Stimulated activated CD8-positive, alpha-beta memory T cell treated with anti-CD3 and anti-CD28 coated beads, Interleukin-7, amount 100 ng/mL, for 1 hour (primary cell): ENCODE measurements at places on chromosomes 2 and 18.

- no peak for DNase-seq
Measured at GRCh38 chr2:190507135-190507534, 27.4 kb downstream of the NEMP2 start.

DNA sequence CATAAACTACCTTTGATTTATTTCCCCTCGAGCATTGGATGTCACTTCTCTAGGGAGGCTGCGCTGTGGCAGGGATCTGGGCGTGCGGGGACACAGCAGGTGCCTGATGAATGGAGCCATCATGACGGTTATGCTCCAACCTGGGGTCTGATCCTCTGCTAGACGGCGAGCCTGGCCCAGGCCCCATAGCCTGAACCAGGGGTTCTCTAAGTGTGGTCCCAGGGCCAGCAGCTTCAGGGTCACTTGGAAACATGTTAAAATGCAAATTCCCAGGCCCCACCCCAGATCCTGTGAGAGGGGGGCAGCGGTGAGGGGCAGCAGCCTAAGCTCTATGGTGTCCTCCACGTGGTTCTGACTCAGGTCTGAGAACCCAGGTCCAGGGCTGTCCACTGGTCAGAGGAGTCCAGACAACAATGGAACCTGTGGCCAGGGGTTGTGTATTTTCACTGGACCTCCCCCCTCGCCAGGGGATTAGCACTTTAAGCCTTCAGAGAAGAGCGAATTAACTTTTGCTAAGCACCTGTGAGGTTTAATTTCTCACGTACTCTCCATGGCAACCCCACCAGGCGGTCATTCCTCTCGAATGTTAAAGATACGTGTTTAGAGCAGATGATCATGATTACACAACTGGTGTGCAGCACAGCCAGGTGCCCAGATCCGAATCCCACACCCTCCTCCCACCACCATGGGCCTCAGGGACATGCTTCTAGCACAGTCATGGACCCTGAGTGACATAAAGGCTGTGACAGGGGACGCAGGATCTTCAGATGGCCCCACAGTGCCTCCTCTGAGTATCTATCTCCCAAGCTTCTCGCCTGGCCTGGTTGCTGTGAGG is 1.6 kb upstream of the ARHGEF4 start:
- no peak for DNase-seq

GRCh38 chr2:11154016-11154922 is 998 bp upstream of the SLC66A3 start:
- no peak for DNase-seq

- no peak for DNase-seq
Measured at GRCh38 chr2:6864231-6864754, 1.4 kb downstream of the CMPK2 start.

- DNase-seq: no peak
Measured at GRCh38 chr2:52717836-52718235, 1049.8 kb upstream of the CHAC2 start.

GRCh38 chr2:72080286-72081145 is 67.1 kb downstream of the CYP26B1 start:
- no peak for DNase-seq

DNA sequence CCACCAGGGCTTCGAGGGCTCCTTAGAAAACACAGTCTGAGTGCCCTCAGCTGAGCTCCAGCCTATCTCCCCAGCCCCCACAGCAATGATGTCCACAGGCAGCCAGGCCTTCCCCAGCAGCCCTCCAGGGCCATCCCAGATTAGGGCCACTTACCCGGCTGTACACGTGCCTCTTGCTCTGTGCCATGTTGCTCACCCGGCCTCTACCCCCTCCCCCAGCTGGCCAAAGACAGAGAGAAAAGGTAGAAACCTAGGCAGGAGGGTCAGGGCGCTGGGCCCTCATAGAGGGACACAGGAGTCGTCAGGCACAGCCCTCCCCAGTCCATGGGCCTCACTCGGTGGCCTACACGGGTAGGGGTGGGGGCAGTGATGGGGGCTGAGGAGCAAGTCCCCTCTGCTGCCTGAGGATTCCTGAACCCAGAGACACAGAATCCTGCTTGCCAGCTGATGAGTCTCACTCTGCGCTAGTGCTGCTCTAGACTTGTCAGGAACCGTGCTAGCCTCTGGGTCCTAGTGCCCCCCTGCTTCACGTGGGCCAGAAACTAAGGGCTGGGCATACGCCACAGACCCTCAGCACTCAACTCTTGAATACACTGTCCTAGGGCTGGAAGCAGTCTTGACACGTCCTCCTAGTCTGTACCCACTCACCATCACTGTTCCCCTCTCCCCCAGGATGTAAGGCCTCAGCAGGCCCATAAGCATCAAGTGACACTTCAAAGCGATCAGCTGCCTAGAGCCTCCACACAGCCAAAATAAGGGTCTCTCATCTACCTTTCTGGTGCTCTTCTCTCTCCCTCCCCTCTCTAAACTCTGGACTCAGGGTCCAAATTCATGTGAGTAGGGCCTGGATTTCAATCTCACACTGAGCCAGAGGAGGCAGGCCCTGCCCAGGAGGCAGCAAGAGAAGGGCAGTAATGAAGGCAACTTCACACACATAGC is at the start of gene DCTN1:
DCTN1 (minus strand) TSS at position 461 of the 939 bp plus-strand sequence; CDS start at position 187, 274 bp downstream.
- no peak for DNase-seq

DNA sequence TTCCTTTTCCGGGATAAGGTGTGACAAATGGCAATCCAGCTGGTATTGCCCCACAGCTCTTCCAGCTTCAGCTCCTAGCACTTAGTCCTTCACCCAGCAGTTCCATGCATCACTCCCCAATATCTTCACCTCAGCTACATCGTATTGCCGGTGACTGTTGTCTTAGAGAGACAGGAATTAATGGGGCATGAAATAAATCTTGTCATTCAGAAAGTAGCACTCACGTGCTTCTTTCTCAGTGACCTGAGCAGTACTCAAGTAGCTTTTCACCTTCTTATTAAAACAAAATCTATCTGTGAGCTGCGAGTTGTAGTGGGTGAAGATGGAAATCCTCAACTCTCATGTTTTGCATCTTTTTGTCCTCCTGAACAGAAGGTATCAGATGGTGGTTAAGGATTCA is 72.8 kb downstream of the PTH2R start:
- no peak for DNase-seq

DNA sequence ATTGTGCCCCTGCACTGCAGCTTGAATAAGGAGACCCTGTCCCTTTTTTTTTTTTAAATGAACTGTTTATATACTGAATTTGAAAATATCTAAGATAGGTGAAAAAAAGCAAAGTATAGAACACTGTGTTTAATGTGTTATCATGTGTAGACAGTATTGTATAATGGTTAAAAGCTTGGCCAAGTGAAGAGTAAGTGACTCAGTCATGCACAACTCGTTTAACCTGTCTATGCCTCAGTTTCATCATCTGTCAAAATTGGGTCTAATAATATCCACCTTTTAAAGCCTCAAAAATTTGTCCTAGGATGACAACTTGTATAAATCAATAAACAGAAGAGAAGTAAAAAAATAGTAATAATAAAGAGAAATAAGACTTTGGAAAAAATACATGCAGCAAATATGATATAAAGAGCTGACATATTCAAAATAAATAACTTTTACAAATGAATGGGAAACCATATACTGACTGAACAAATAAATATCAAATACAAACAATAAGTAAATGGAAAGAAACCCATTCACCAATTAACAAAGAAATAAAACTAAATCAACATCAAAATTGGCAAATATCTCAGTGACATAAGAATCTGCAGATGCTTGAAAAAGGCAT is 113.7 kb downstream of the C2orf74 start:
- no peak for DNase-seq

- no peak for DNase-seq
Measured at GRCh38 chr2:72759755-72760154, 66.1 kb downstream of the EXOC6B start.

GRCh38 chr2:176093145-176093897 is 800 bp downstream of the HOXD13 start:
- no peak for DNase-seq

GRCh38 chr18:45792506-45793263 is 32.8 kb upstream of the SIGLEC15 start:
- DNase-seq: no peak

DNA sequence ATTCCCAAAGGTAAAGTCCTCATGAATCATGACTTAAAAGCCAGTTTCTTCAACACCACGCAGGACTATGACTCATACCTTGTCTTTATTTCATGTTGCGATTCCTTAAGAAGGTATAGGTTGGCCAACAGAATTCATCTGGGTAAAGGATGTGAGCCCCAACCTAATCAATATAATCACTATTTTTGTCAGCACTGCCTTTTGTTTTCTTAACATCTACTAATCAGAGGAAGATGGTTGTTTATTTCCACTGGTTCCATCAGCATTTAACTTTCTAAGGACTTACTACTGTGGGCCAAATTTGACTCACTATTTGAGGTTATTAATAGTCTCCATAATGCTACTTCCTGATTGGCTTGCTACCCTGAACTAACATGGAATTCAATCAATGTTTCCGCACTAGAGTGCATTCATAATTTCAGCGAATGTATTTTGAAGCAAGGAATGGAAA is 78.6 kb downstream of the SCG2 start:
- no peak for DNase-seq

GRCh38 chr2:43469713-43470112 is 126.1 kb downstream of the THADA start:
- no peak for DNase-seq

DNA sequence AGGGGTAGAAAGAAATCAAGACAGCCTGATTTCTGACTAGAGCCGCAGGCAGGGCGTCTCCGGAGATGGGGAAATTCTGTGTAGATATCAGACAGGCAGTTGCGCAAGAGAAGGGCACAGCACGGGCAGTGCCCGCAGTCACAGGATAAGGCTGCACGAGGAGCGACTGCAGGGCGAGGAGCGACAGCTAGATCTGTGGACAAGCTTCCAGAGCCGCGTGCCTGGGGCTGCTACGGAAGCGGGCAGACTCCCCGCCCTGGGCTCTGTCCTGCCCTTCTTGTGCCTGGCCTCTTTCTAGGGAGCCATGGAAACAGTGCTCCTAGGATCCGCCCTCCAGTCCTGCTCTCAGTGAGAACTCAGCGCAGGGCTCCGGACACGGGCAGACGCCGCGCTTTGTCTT is 12.6 kb downstream of the MC5R start:
- DNase-seq: no peak

DNA sequence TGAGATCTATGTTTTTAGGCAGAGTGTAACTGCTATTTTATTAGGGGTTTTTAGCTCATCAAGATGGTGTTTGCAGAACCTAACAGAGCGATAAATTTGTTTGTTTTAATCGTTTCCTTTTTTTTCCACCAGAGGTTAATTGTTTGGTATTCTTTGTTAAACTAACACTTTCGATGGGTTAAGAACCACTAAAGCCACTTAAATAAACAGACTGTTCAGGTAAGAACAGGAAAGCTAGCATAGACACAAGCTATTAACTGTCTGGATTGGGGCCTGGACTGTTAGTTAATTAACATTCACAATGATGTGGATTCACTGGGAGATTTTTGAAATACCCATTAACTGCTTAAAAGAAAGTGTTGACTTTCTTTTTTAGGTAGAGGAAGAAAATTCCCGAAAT is 209.0 kb upstream of the COPS8 start:
- no peak for DNase-seq

GRCh38 chr2:120559401-120559800 is 176.3 kb upstream of the GLI2 start:
- DNase-seq: no peak
